ENCODE measurements at places on chromosomes 12 and 14.

DNA sequence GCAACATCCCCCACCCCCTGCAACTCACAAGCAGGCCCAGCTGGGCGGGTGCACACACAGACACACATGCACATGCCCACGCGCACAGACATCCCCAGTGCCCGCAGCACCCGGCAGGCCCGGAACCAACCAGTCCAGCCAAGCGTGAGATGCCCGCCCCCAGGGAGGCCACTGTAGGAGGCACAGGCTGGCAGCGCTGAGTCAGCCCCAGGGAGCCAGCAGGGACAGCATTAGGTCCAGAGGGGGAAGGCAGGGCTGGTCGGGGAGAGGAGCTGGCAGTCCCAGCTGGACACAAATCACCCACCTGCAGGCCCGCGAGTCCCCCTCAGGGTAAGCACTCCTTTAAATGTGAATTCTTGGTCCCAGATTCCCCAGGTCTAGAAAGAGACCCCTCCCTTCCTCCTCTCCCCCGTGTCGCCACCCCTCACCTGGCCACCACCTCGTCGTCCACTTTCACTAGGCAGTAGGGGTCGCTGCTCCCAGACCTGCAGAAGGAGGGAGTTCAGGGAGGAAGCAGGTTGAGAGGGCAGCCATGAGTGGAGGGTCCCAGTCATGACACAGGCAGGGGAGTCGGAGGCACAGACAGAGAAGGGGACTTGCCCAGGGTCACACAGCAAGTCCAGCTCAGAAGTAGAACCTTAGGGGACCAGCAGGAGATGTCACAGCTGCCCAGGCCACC lies 5.0 kb downstream of the RASAL1 start:
- DNase-seq: no peak

DNA sequence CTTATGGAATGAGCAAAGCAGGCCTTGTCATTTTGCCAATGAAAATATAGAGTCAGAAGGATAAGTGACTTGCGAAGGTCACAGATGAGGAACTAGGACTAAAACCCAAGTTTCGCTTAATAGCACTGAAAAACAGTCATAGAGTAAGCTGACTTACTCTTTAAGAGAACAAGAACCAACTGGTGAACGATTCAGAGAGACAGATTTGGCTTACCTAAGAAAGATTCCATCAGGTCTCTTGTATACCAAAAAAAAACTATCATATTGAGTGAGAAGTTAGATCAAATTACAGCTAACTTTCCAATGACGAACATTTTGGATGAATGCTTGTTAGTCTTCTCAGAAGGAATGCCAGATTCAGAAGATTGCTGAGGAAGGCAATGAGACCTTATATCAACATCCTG lies 74.2 kb downstream of the ZFC3H1 start:
- no peak for DNase-seq

DNA sequence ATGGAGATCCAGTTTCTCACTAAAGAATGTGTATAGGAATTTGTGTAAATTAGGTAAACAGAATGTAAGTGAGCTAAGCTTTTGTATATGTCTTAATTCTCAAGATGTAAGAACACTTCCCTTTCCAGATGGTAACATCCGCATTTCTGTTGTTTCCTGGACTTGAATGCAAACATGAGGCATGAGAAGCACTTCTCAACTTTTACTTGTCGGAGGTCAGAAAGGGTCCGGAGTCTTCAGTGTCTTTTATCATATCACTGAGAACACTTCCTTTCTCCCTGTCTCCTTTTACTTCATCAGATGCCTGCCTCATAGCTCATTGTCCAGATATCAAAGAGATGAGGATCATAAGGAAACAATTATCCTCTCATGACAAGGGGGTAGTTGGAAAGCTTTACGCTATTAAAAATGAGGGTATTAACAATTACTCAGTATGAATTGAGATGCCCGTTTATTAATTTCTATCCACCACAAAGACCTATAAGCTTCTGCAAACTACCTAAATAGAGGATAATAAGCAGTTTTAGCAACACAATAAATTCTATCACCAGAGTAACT lies 214.1 kb upstream of the FLRT2 start:
- no peak for DNase-seq

- no peak for DNase-seq
These were observed 211.1 kb downstream of the ANO2 start for GRCh38 chr12:5733916-5734315.

DNA sequence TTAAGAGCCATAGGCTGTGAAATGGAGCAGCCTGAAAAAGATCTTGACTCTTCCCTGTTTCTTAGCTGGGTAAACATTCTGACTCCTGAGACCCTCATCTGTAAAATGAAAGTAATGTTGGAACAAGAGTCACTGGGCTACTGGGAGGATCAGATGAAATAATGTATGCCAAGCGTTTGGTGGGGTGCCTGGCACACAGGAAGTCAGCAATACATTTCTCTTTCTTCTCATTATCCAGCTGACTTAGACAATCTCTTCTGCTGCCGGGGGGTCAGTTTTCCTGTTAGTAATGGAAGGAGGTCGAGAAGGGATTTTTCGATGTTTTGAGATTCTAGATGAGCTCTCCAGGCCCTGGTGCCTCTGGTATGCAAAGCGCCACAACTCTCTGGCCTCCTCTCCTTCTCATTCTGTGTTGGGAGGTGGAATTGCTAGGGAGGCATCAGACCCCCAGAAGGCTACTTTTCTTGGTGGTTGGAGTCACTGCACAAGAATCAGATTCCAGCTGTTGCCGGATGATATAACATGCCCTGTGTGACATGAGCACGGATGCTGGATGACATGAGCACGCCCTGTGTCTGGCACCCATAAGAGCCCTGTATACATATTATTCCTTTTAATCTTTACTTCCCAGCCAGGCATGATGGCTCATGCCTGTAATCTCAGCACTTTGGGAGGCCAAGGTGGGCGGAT lies 4.3 kb downstream of the OASL start:
- DNase-seq: no peak

- no peak for DNase-seq
These were observed 74.8 kb downstream of the LGMN start for GRCh38 chr14:92673601-92674150.

DNA sequence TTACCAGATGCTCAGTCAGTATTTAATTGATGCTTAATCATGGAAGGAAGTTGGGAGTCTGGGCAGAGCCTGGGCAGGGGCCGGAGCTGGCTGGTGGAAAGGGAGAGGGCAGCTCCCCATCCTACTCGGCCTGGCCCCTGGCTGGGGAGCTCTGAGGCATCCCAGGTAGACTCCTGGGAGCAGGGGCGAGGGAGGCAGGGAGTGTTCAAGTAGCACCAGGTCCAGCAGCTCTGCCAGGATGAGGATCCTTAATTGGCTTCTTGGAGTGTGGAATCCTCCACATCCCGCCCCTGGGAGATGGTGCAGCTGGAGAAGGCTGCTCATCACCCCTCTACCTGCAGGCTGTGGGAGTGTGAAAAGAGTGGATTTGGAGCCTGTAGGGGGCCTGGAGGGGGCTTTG lies 30.9 kb downstream of the SYNDIG1L start:
- no peak for DNase-seq

- no peak for DNase-seq
These were observed 96.9 kb upstream of the TBX3 start for GRCh38 chr12:114780746-114781399.

GRCh38 chr12:119744900-119745606 lies 77.1 kb downstream of the PRKAB1 start:
- no peak for DNase-seq

DNA sequence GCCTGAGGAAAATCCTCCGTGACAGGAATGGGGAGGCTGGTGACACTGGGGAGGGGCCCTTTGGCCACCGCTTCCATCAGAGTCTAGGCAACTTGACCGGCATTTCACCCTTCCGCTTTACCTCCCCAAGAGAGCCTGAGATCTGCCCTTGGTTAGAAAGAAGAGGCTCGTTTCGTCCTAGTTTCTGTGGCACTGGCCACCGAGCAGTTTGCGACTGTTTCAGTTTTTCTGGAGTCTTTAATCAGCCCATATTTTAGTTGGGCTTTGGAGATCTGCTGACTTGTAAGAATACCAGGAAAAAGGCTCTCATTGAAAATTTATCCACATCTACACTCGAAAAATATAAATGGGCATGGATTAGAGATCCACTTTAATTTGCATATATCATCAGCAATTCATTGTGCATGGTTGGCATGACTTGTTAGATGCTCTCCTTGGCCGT lies 414 bp upstream of the ANKS1B start:
- DNase-seq: no peak

GRCh38 chr12:128771681-128772080 lies 52.1 kb downstream of the SLC15A4 start:
- DNase-seq: no peak

- no peak for DNase-seq
These were observed 68.3 kb upstream of the TRHDE start for GRCh38 chr12:72203764-72204335.

DNA sequence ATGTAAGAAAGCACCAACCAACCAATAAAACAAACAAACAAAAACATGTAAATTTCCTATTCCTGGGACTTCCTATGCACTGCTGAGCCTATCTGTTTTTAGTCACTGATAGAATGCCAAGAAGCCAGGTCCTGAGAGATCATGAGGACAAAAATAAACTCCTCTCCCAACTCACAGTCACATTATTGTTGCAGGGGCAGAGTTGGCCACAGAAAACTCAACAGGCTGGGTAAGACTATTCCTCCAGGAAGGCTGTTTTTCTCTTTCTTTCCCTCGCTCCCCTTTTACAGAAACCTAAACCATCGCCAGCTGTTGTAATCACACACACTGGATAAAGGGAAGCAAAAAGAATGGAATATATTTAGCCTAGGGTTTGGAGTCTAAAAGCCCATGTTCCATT lies 55.8 kb upstream of the METAP2 start:
- no peak for DNase-seq

DNA sequence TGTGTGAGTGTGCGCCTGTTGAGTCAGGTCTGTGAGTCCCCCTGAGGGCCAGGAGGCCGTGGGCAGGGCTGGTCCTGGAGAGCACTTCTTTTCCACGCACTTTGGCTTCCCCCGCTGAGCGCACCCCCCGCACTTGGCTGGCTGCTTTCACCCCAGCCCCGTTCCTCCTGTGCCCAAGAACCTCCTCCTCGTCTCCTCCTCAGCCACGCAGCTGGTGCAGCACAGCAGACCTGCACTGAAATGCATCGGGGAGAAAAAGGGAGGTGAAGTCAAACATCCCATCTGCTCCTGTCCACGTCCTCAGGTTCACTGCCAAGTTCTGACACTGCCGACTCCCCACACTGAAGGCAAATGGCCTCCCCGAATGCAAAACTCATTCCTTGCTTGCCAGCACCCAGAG lies 362.7 kb upstream of the SFSWAP start:
- no peak for DNase-seq

- DNase-seq: no peak
These were observed 130.2 kb upstream of the ATP2B1 start for GRCh38 chr12:89838833-89839232.

DNA sequence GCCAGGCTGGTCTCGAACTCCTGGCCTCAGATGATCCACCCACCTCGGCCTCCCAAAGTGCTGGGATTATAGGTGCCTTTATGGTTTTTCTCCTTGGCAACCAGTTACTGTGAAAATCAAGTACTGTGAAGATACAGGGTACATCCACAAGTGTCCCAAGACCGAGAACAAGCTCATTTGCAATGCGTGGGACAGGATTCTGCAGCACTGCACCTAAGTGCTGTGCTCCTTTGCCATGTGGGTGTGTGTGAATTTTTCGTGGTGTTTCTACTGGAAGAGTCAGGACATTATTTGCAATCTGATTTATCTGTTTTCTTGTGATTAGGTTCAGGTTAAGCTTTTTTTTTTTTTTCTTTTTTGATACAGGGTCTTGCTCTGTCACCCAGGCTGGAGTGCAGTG lies 7.1 kb upstream of the C14orf93 start:
- no peak for DNase-seq

GRCh38 chr12:105876396-105876927 lies 262.3 kb downstream of the NUAK1 start:
- DNase-seq: no peak

DNA sequence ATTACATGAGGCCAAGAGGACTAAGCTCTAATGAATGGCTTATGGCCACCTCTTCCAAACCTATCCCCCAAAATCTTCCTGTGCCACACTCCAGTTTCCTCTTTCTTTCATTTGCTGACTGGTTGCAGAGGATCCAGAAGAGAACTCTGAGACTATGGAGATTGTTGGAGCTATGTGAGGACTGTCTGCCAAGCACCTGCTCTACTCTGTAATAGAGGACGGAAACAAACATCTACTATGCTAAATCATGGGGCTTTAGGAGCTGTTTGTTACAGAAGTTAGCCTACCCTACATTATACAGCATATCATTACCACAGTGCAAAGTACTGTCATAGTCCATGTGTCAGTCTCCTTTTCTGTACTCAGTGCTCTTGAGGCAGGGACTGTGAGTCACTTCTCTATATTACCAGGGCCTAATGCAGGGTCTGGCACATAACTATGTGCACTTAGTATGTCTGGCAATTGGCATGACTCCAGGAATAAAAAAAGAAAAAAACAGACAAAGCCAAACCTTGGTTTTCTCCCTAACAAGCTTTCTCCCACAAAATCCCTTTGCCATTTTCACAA lies 95.1 kb downstream of the RPAP3 start:
- no peak for DNase-seq

- no peak for DNase-seq
These were observed 14.6 kb downstream of the GTF2A1 start for GRCh38 chr14:81206115-81206514.

DNA sequence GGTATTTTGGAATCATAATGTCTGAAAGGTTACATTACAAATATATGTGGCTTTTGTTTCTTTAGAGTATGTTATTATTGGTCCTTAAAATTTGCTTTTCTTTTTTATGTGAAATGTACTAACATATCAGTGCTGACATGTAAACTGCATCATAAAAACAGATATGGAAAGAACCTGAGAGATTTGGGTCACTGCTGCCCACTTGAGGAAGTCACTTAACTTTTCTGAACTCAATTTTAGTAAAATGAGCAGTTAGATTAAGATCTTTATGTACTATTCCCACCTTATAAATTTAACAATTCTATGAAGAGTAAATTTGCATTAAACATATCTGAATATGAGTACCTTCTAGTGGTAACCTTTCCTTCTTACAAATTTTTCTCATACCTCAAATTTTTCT lies 7.5 kb downstream of the PTGR2 start:
- no peak for DNase-seq

DNA sequence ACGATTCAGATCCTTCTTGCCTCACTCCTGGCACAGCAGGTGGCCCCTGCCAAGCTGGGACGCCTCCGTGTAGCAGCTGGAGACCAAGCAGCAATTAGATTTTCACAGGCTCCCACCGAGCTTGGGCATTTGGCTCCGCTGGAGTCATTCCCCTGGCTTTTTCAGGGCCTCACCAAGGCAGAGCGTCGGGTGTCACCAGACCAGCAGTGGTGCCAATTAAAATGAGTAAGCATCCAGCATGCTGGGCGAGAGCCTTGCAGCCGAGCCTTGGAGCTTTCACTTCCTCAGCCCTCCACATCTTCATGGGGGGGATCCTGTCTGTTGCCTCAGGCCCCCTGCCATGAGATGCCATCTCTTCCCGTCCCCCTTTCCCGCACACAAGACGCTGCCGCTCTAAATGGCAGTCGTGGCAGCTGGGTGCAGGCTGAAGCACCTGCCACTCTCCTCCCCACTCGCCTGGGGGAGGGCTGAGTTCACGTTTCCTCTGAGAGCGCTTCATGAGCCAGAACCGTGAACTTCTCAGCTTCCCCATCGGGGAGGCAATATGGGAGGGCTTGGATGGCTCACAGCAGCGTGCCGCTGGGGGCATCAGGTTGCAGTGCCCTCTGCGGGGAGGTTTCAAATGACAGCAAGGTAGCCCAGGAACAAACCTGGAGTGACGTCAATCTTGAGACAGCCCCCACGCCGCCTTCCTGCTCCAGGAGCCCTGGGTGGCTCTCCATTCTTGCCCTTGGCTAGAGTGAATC lies 11.7 kb downstream of the TPCN1 start:
- DNase-seq: peak; percentile 60
